DND-41 (cell line): ENCODE measurements at places on chromosomes 2 and 18.

- DNase-seq: no peak
Observed at GRCh38 chr2:20186078-20186854, 38.7 kb downstream of the SDC1 start.

DNA sequence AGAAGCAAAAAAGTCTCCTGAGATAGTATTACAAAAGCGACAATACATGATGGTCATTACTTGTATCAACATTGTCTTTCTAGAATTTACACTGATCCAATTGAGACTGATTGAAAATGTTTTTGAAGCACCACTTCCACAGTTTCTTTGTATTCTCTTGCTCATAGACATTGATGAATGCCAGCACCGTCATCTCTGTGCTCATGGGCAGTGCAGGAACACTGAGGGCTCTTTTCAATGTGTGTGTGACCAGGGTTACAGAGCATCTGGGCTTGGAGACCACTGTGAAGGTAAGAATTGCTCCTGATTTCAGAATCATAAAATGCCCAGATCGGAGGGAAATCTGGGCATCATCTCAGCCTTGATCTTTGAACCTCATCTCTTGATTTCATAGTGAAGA is 175.1 kb upstream of the RASGRP3 start:
- no peak for DNase-seq

DNA sequence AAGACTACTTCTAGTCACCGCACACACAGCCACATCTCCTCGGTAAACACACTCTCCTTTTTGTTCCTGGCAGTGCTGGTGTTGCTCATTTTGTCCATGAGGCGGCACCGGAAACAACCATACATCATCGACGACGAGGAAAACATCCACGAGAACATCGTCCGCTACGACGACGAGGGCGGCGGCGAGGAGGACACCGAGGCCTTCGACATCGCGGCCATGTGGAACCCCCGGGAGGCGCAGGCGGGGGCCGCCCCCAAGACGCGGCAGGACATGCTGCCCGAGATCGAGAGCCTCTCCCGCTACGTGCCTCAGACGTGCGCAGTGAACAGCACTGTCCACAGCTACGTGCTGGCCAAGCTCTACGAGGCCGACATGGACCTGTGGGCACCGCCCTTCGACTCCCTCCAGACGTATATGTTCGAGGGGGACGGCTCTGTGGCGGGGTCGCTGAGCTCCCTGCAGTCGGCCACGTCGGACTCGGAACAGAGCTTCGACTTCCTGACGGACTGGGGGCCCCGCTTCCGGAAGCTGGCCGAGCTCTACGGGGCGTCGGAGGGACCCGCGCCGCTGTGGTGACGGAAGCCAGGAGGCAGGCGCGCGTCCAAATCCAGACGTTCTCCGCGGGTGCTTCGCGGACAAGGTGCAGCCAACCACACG is 221.0 kb downstream of the CDH20 start:
- DNase-seq: no peak

DNA sequence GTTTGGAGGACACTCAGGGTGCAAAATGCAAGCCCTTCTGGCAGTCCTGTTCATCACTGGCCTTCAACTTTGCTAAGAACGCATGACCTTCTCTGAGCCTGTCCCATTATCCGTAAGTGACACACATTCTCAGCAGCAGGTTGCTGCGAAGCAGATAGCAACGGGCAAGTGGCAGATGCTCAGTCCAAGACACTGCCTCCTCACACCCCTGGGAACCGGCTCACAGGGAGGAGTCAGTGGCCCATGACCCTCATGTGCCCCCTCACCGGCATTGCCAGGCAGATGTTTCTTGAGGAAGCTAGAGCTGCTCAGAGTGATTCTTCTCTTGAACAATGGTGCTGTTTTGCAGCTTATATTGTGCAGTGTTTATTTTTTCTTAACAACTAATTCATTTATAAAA is 737.2 kb upstream of the HS6ST1 start:
- no peak for DNase-seq

DNA sequence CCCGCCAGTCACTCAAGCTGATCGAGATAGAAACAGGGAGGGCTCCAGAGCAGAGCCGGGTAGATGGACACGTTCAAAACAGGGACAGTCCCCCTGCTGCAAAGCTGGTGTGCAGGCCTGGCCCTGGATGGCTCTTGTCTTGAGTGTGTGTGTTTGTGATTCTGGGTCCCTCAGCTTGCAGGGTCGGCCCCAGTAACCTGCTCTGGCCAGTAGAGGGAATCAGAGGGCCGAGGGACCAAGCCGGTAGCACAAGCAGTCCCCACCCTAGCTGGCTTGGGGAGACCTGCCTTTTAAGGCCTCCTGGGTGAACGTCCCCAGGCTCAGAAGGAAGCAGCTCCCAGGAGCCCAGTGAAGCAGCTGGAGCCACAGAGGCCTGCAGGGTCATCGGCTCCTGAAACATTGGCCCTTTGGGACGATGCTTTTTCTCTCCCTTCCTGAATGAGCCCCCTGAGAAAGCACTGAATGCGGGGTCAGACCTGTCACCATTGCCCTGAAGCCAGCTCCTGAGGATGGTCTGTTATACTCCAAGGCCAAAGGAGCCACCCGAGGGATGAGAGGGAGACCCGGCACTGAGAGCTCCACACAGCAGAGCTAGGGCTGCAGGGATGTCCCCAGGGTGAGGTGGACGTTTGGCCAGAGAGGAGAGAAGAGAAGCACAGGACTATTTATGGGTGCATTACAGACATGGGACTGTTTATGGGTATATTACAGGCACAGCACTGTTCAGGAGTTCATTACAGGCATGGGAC is 15.4 kb upstream of the MLPH start:
- peak; percentile 43 for DNase-seq

GRCh38 chr2:72326759-72327158 is 179.1 kb upstream of the CYP26B1 start:
- no peak for DNase-seq

GRCh38 chr2:232781765-232782164 is 5.4 kb upstream of the KCNJ13 start:
- no peak for DNase-seq
